Fibroblast of pulmonary artery (primary cell): ENCODE measurements at places on chromosomes 3 and 15.

DNA sequence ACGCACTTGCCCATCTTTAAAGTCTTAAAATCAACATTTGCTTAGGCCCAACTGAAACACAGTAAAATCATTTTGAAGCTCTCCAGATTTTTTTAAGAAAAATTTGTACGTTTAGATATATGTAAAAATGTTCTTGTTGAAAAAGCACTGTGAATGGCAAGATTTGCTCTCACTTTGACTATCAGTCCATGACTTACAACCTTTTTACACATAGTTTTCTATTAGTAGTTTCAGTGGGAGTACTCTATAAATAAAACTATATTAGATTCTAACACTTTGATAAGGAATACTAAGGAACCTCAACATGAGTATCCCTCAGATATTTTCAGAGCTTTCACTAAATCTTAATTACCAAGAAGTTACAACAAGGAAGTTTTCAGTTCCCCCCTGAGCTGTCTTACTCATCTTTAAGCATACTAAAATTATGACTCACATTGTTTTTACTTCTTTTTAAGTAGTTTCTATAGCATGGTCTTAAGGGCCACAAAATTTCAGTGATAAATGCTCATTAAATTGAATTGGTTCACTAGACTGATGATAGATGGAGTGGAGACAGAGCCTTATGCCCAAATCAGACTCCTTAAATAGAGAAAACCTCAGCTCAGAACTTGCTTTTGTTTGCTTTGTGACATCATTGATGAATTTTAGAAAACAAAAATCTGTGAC, 31.6 kb upstream of the RAP2B start:
- DNase-seq = peak; percentile 60

- DNase-seq = no peak
These were observed 25.4 kb upstream of the OTOL1 start for GRCh38 chr3:161471211-161471610.

GRCh38 chr3:166818464-166818863, 561.6 kb downstream of the ZBBX start:
- no peak for DNase-seq

GRCh38 chr15:99628374-99629001, 62.7 kb downstream of the MEF2A start:
- DNase-seq = no peak

- no peak for DNase-seq
These were observed 181.3 kb upstream of the EIF1B start for GRCh38 chr3:40128166-40128565.

DNA sequence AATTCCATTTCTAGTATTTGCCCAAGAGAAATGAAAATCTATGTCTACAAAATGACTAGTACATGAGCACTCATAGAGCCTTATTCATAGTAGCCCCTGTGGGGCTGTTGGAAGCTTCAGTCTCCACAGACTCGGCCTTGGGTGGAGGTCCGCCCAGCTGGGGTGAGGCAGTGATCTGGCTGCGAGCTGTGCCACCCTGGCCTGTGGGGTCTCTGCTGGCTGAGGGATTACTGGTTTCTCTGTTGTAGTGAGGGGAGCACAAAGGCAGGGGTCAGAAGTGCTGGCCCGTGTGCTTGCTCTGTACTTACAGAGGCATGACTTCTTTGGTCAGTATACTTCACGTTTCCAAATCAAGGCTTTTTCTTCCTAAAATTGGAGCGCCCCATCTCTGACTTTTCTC, 158.2 kb downstream of the CHDH start:
- no peak for DNase-seq

DNA sequence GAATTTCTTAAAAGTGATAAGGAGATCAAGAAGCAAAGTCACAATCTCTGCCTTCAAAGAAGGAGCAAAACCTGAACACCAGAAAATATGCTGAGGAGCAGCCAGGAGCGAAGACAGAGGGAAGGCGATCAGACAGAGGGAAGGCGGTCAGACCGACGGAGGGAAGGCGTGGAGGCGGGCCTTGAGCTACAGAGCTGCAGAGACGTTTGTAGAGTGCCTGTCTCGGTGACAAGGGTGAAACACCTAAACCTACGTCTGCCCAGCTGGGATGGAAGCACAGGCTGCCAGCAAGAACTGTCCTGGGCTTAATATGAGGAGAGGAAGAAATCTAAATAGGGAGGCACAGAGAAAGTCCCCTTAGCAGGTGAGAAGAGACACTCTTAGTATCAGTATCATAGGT, 476.0 kb downstream of the OCA2 start:
- DNase-seq = no peak

DNA sequence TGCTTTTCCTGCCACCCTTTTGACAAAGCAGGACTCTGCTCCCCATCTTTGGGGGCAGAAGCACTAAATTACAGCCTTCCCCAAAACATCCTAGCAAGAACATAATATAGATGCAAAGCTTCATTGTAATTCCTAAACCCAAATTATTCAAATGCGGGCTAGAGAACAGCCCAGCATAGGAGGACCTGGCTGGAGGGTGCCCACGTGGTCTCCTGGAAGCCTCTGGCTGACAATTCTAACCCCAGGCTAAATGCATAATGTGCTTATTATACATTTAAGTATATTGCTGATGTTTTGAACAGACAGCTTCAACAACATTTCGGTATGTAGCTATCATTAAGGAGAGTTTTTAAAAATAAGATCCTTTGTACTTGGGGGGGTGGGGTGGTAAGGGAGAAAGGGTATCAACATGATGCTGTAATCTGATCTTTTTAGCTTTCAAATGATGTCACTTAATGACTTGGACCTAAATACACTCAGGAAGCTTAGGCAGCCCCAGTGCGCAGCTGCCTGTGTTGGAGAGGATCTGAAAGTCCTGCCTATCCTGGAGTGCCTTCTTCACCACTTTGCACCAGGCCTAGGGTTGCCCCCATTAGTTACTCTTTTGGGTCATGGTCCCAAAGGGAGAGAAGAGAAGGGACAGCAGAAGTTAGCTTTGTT, 57.2 kb upstream of the USP3 start:
- DNase-seq = no peak

GRCh38 chr3:36944641-36945270, at the start of gene TRANK1:
Gene TRANK1, minus strand, starts transcription at chr3:36945054. Its CDS starts 245 bp downstream, at chr3:36944809.
- DNase-seq = peak; percentile 73

GRCh38 chr3:12993517-12994356, 79.5 kb downstream of the IQSEC1 start:
- no peak for DNase-seq

DNA sequence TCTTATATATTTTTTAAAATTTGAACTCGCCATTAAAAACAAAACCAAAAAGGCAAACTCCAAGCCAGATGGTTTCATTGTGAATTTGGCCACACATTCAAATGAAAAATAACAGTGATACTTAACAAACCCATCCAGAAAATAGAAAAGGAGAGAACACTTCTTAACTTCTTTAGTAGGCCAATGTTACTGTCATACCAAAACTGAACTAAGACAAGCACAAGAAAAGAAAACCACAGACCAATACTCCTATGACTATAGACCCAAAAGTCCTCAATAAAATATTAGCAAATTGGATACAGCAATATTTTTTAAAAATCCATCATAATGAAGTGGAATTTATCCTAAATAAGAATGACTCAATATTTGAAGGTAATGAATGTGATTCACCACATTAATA, 73.5 kb upstream of the ALDH1A3 start:
- DNase-seq = no peak

DNA sequence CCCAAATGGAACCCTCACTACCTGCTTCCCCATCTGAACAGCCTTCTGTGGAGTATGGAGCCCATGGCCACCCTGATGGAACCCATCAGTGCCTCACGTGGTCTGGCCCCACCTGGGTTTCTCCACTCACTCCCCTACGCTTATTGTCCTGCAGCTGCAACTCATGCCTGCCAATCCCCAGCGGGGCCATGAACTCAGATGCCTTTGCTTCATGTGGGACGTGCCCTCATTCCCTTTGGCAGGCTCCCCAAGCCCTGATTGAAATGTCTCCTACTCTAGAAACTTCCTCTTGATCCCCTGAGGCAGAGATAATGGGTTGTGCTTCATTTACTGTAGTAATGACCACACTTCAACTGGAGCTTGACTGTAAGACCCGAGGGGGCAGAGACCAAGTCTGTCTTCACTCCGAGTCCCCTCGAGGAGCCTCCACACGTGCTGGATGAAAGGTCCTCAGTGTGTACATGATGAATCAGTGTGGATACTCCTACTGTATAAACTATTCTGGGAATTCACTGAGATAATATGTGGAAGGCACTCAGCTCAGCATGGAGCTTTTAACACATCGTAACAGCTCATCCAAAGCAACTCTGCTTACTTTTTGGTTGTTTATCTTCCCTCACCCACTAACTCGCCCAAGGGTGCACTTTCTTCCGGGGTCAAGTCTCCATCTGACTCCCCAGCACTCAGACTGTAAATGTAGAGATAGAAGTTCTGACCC, 232.8 kb upstream of the BHLHE40 start:
- peak; percentile 74 for DNase-seq
